ENCODE measurements at places on chromosomes 12 and 14.

DNA sequence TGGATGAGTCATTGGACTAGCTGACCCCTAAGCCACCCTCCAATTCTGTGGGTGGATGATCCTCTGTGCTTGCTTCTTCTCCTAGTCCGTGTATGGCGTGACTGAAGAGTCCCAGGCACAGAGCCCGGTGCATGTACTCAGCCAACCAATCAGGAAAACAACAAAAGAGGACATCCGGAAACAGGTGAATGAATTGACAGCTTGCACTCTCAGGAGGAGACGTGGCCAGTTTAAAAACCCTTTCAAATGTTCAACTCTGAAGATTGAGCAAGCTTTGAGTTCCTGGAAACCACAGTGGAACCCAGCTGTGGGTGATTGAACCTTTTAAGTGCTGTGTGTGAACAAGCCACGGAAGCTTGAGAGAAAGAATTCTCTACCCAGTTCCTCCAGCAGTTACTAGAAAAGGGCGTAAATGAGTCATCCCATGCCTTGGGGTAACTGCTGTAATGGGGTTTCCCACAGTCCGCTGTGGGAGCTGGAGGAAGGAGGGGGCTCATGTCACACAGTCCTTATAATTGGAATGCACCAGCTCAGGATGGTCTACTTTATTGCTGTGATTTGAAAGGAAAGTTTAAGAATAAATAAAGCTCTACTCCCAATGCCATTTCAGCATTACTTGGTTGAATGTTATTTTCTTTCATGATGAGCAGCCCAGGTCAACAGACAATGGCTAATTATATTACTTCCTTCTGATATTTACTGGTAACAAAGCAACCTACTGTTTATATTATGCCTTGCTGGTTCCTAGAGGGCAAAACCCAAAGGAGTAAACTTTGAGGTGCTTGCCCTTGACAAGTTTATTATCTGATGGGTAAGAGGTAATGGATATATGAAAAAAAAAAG lies 417.0 kb downstream of the DPF3 start:
- DNase-seq = peak; percentile 57

DNA sequence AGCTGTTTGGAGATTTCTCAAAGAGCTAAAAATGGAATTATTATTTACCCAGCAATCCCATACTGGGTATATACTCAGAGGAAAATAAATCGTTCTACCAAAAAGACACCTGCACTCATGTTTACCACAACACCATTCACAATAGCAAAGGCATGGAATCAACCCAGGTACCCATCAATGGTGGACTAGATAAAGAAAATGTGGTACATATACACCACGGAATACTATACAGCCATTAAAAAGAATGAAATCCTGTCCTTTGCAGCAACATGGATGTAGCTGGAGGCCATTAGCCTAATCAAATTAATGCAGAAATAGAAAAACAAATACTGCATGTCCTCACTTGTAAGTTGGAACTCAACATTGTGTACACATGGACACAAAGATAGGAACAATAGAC lies 37.9 kb downstream of the WBP11 start:
- DNase-seq = no peak

- DNase-seq = no peak
Observed at GRCh38 chr12:107296681-107297089, 203.3 kb upstream of the CRY1 start.

DNA sequence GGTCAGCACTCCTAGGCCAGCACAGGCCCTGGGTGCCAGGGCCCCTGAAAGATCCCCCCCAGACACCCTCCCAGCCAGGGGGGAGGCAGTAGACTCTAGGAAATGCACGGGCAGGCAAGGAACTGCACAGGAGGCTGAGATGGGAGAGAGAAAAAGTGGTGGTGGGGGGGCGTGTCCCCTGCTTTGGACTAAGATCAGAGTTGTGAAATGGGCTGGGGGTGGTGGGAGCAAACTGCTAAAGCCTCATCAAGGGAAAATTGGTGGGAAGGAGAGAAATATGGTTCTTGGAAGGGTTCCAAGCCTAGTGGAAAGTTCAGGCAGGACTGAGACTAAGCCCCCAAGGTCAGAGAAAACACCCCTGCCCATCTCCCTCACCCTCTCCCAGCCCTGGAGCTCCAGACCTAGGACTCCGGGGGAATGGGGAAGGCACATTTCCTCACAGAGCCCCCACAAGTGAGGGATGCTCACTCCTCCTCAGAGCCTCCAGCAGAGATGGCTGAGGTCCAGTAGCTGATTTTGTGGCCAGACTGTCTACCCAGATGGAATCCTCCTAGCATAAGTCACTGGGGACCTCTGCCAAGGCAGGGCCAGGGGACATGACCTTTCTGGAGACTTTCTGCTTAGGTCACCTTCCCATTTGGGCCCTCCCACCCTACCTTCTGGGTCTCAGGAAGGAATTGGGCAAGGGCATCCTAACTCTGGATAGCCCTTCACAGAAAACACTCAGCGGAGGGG lies 29.8 kb downstream of the FIGNL2 start:
- no peak for DNase-seq

DNA sequence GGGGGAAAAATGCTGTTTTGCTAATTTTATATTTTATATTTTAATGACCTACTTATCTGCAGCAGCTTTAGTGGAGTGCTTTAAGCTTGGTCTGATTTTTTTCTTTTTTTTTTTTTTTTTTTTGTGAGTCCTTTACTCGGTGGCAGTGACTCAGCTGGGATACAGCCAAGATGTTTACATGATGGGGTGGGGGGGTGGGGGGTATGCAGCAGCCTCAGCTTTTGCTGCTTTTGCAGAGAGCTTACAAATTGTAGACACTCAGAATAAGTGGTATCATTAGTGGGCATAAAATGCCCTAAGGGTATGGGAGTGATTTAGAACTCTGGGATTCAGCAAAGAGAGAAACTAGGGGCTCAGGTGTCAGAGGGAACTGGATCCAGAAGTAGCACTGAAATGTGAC lies 38.2 kb upstream of the ARHGAP5 start:
- no peak for DNase-seq

DNA sequence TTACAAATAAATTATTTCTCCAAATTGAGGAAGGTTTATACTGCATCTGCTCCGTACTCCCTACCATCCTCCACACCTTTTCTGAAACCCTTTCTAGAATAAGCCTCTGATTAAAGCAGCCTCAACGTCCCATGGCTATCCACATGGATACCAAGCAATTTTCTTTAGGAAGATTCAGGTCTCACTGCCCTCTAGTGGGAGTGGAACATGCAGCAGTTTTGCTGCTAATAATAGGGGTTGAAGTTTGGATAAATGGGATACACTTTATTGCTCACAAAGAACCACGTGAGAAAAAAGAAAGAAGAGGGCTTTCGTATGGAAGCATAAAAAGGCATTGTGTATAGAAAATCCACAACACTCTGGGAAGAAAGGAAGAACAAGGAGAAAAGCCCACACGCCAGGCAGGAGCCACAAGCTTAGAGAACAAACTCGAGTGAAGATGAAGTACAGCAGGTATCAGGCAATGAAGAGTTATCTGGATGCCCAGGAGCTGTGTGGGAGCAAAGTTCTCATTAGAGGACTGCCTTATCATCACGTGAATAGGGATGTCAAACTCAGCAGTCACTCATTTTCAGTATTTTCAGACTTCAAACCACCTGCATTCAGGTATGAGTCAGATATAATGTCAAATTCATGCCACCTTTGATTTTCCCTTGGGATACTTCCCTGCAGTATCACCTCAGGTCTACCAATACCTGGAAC lies 45.8 kb downstream of the CCER1 start:
- DNase-seq = no peak

DNA sequence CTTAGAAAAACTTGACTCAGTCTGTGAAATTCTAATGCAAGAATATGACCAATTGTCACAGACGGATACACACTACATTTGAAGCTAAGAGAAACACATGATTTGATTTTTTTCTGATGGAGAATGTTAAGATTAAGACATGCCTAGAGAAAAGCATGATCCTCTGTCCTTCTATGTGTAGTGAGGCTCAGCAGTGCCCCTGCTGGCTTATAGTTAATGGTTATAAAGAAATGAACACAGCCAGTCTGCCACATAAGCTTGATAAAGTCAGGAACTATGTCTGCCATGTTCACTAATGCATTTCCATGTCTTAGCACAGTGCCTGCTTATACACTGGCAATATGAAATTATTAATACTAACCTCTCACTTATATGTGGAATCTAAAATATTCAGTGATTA lies 168.1 kb upstream of the DAAM1 start:
- DNase-seq = no peak
